Mesenteric fat pad (tissue), 1 donor: ENCODE measurements at places on chromosomes 5 and 9.

GRCh38 chr9:136124976-136125692, 6.5 kb upstream of the TMEM250 start:
- no peak for DNase-seq

DNA sequence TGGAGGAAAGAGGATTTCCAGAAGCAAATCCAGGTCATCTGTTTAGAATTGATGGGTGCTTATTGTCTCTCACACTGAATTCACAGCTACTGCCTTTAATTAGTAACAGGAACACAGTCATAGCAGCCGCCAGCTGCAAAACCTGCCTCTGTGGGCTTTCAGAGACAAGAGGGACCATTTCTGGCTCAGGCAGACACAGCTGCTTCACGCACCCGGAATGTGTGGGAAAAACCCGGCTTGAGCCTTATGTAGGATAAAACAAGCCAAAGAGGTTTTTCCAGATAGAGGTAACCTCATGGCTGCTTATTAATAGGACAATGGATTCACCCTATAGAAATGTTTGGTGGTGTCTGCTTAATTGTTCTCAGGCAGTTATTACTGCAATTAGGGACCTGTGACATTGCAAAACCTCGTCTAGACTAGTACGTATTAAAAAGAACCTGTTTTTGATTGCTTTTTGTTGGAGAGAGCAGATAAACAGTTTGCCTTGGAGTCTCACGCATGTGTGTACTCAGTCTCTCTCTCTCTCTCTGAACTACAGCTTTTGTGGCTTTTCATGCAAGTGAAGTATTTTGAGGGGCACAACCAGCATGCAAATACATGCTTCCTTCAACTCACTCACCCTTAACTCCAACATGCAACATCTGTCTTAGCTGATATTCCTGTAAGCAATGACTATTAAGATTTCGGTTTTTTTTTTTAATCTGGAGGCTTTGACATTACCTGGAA, 302.7 kb downstream of the PLK2 start:
- no peak for DNase-seq

DNA sequence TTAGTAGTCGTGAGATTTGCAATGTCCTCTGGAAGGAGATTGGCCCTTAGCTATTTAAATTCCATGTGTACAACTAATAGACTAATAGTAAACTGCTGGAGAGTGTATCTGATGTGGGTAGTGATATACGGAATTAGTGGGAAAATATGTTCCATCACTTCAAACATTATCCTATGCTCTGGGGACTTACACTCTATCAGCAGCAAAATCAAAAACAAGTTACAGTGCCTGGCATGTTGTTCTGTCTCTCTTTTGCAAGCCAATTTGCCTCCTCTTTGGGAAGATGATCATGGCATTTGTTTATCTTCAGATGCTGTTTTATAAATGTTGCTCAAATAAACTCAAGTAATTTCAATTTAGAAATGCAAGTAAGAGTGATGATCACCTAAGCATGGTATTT, 311.9 kb upstream of the ACO1 start:
- no peak for DNase-seq

DNA sequence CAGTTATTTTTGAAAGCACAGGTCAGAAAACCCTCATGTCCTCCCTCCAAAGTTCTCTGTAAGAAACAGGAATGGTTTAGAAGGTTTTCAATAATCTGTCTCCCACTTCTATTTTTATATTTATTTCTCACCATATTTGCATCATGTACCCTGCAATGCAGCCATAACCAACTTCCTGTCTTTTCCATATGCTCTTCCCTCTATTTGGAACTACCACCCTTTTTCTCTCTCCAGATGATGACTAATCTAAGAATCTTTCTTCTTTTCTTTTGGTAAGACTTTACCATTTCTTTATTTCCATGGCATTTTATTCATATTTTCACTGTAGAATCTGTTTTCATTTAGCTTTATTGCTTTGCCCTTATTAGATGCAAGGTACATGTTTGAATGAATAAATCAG, 33.9 kb downstream of the MAN2A1 start:
- no peak for DNase-seq

DNA sequence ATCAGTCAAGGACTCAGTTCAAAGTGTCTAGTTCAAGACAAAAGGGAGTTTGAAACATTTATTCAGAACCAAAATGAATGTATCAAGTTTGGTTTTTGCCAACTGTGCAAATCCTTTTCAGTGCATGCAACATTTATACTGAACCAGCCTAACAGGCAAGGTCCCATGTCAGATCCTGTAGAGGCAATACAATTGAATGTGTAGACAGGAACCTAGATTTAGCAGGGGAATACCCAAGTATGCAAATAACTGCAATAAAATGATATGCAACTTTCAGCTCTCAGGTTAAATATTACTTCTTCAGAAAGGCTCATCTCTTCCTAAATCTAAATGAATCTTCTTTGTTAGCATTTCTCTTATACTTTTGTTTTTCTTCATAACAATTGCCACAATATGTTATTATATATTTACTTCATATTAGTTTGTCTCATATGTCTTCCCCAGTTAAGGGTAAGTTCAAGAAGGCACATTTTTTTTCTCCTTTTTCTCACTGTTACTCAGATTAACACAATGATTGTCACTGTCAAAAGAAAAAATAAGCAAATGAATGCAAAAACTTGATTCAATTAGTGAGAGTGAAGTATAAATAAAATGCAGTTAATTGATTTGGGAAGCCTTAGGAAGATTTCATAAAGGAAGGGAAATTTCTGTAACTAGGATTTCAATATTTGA, 163.9 kb upstream of the RASA1 start:
- DNase-seq: no peak

- no peak for DNase-seq
These were observed 132.4 kb downstream of the TLE1 start for GRCh38 chr9:81556923-81557322.

DNA sequence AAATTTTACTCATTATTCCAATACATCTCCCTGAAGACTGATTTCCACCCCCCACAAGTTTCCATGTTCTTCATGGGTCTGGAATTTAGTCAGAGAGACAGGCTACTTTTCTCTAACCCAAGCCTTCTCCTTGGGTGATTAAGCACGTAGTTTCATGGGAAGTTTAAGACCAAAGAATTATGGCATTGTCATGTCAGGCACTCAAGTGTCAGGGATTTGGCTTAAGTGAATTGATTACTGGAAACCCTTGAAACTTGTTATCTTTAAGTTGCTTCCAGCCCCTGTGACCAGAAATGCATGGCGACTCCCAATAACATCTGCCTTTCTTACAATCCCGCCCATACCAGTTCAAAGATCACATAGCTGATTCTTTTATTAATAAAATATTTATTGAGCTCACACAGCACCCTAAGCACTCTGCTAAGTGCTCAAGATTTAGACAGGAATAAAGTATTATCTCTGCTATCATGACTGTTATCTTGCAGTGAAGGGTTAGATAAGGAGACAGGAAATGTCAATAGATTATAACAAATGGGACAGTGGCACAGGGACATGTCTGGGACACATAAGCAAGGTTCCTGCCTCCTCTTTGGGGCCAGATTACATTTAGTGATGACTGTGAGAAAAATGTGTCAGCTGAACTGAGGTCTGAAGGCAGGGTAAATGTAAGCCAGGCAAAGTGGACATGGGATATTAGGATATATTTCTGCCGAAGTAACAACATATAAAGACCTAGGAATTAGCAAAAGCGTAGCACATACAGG, 241.2 kb upstream of the TNC start:
- no peak for DNase-seq

DNA sequence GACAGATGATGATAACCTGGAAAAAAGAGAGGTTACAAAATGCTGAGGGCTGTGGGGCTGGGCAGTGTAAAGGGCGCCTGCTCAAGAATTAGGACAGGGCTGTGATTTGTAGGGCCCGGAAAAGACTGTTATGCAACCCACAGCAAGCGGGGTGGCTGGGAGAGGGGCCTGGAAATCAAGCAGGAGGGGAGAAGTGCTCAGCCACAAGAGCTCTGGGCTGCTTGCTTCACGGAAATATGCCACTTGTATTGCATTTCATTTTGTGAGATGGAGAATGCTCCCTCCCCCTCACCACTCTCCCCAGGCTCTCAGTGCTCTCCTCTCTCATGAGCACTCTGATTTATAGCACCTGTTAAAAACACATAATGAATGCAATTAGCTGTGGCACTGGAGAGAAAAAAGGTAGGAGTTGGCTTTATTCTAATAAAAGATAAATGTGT, 8.4 kb upstream of the HAND1 start:
- no peak for DNase-seq

GRCh38 chr9:81424431-81424830, 264.9 kb downstream of the TLE1 start:
- DNase-seq: no peak

DNA sequence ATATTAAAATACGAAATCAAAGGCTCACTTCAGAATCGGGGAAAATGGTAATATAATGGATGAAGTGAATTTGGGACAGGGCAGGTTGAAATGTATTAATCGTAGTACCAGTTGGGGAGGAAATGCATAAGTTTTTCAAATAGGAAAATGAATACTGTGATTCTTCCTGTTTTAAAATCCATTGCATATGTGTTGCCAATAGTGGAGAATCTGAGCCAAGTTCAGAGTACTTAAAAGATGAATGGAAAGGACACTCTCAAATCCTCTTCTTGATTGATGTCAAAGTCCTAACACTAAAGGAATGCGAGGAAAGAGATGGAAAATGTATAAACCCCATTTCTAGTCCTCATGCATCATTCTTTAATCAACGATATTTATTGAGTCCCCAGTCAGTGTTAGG, 160.9 kb upstream of the CCNG1 start:
- DNase-seq: no peak

DNA sequence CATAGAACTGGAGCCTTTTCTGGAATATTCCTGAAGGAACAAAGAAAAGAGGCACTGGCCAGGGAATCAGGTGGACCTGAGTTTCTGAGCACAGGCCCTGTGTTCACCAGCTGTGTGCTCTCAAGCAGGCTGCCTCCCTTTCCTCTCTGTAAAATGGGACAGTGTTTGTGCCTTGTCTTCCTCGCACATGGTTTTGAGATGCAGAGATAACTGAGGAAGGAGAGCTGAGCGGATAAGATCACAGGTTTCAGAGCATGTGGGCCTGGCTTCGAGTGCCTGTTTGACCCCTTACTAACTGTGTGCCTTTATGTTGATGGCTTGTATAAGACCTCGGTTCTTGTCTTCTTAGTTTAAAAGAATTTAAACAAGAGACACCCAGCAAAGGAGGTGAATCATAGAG, 46.2 kb upstream of the HAND1 start:
- DNase-seq: peak; percentile 33

- peak; percentile 72 for DNase-seq
These were observed 119.4 kb upstream of the FOXD4L5 start for GRCh38 chr9:65404232-65405006.

DNA sequence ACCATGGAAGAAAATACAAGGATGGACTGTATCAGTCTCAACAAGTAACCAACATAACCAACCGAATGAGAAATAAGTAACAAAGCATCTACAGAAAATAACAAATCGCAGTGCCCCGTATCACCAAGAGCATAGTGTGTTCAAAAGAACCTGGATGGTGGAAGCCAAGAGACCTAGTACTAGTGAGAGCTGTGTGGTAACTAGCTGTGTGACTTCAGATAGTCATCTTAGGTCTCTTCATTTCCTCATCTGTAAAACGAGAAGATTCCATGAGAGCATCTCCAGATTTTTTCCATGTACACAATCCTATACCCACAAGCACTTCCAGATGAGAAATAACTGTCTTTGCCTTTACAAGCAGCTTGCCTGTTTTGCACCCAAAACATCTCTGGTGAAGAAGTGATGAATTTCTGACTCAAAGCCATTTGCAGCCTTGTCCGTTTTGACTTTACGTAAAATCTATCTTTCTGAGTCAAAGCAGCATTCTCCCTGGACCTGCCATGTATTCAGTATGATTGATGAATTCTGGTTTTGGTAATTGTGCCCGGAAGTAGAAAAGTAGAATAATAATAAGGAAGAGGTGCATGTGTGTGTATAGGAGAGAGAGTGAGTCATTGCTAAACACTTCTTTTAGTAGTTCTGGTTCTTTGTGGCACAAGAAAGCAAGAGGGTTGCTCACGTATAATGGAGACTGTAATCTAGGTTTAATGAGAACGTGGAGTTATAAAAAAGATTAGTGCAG, 41.0 kb downstream of the AOPEP start:
- no peak for DNase-seq

GRCh38 chr9:117080765-117081390, 334.0 kb downstream of the ASTN2 start:
- no peak for DNase-seq

DNA sequence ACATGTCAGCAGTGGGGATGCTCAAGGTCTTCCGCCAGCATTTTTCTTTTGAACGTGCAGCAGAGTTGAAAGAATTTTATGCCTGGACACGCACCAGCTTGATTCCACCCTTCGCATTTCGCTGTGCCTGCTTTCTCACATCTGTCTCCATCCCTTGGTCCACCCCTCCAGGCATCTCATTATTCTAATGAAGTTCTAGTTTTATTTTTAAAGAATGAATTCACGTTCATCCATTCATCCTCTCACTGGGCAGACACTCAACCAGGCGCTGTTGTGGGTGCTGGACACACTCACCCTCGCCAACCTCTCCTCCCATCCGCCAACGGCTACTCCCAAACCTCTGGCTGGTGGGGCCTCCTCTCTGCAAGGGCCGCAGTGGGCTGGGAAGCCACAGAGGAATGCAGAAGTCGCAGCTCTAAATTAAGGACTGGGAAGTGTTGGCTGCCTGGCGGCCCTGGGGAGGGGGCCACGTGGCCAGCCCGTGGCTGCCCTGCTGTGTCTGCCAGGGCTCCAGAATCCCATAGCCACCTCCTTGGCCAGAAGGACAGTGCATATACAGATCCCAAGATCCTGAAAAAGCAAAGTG, 6.7 kb downstream of the SUSD3 start:
- DNase-seq: no peak

DNA sequence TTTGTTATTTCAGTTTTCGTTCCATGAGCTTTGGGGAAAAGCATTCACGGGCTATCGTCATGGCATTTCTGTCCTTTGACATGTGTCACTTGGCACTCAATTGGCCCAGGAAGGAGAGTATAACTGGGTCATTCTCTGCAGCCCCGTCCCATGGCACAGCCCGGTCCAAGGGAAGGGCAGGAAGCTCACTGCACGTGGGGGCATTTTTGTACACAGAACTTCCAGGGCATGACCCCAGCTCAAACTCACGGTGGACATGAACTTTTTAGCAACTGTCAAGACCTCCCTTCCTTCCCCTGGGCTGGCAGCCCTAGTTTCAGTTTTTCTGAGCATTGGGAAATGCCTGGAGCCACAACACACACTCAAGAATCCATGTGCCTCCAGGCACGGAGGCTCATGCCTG, 161.6 kb upstream of the PANK3 start:
- peak; percentile 72 for DNase-seq

GRCh38 chr5:90718387-90718786, 159.8 kb downstream of the ADGRV1 start:
- DNase-seq: no peak

GRCh38 chr9:87824216-87824875, 58.3 kb upstream of the SPATA31E1 start:
- no peak for DNase-seq

GRCh38 chr5:118723021-118723338, 265.4 kb downstream of the DTWD2 start:
- no peak for DNase-seq
